ENCODE measurements at places on chromosomes 5 and 9.

DNA sequence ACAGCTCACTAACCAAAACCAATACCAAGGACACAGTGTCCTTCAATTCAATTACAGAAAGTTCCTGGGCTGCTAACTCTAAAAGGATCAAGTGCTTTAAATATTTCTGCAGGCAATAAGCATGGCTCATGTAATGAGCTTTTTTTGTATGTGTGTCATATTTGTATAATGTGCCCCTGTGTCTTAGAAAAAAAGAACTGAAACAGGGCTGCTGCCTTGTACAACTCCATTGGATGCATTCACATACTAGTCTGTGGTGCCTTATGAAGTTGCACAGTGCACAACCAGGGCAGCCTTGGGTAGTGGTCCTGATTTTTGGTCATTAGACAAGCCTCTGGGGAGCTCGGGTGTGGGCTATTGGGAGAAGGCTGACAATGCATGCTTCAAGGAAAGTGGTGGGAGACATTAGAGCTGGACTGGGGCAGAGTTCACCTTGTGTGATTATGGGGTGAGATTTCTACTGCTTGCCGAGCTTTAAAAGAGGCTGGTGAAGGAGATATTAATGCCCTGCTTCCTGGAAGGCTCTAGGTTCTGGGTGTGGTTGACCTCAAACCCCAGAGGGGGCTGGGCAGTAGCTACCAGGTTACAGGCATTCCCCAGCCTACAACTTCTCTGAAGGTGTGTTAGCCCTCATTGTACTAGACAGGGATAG lies 3.6 kb upstream of the CPEB4 start:
- DNase-seq = no peak

GRCh38 chr9:132411091-132411508 lies 1.1 kb downstream of the CFAP77 start:
- peak; percentile 85 for DNase-seq

DNA sequence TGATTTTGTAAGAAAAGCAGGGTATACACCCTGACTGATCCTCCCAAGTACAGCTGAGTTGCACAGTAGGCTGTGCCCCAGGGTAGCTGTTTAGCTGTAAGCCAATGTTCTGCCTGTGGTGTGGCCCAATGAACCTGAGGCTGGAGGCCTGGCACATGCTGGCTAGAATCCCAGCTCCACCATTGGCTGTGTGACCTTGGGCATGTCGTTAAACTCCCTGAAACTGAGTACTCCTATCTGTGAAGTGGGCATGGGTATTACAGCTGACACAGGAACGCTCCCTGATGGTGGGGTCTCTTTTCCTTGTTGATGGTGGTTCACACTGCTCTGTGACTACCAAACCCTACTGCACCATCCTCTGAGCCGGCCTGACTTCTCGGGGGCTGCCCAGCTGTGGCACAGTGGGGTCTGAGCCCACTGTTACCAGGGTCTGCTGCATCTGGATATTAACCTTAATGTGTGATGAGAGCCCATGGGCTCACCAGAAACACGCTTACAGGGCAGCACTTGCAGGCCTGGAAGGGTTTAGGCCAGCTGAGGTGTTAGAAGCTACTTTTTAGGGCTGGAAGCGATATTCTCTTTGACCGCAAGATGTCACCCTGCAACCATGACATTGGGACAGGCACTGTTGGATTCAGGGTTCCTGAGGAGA lies 7.0 kb upstream of the GADD45G start:
- peak; percentile 58 for DNase-seq

DNA sequence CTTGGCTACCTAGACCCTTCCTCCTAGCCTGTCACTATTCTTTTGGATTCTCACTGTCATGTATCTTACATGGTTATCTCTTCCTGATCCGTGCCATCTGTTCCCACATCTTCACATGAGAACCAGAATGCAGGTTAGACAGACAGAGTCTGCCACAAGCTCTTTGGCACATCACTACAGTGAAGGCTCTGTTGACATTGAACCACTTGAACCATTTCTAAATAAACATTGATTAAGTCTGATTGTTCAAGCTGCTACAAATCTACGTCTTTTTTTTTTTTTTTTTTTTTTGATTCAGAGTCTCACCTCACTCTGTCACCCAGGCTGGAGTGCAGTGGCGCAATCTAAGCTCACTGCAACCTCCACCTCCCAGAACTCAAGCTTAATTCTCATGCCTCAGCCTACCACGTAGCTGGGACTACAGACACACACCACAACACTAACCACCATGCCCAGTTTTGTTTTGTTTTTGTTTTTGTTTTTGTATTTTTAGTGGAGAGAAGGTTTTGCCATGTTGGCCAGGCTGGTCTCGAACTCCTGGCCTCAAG lies 85.1 kb upstream of the LRRTM2 start:
- no peak for DNase-seq

- DNase-seq = no peak
Observed at GRCh38 chr9:70205366-70206020, 53.3 kb upstream of the SMC5 start.

- no peak for DNase-seq
Observed at GRCh38 chr5:159817262-159818029, 98.8 kb upstream of the ADRA1B start.

GRCh38 chr5:65213921-65214525 lies 267.7 kb downstream of the ADAMTS6 start:
- no peak for DNase-seq

DNA sequence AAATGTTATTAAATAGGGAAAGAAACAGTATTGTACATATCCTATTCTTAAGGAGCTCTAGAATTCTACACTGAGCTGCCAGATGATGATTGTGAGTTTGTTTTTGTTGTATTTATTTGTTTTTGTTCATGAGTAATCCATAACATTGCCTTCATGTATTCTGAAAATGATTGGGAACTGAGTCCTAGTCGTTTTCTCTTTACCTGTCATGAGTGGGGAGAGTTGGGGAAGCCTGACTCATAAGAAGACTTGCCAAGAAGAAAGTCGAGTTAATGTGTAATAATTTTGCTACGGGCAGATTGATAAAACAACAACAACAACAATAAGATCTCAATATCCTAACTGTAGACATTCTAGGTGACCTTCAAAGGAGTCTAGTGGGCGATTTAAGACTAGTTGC lies 103.8 kb downstream of the ANKRD55 start:
- DNase-seq = no peak

DNA sequence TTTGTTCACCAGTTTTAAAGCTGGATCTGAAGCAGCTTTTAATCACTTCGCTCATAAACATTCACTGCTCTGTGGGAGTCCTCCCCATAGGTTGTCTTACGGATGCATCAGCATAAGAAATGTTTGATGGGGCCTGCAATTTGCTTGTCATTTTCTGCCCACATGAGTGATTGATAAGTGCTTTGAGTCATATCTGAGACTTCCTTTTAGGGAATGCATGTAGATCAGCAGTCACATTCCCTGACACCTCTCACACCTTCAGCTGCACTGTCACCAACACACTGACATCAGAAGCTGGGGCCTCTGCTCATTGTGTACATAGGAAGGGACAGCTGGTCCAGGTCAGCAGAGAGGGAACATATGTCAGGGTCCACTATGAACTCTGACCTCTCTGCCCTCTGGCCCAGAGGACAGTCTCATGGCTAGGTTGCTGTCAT lies 84.1 kb upstream of the SPATA31D4 start:
- DNase-seq = no peak

- DNase-seq = no peak
Observed at GRCh38 chr5:78526049-78526525, 122.5 kb downstream of the LHFPL2 start.

DNA sequence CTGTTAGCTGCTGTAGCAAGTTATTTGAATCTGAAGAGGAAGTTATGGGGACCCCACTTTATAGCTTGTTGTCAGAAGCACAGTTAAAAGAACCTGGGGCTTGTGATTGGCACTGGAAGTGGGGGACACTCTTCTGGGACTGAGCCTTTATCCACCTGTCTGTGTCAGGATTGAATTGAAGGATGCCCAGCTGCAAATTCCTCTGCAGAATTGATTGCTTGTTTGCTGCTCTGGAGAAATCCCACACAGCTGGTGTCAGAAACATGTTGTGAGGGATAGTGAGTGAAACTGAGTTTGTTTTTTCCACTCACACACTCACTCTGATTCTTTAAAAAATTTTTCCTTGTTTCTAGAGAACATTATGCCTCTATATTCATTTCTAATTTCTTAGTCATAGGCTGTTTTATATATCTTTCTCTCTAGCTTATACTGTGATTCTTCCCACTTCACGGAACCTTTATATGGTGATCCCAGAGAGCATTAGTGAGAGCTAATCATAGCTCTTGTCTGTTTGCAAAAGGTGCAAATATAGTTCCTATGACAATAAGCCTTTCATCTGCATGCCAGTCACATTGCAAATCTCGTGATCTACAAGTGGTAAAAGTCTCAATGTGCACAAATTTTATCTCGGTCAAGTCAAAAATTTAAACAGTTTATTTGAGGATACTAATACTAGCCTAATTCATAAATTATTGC lies 188.5 kb upstream of the EDIL3 start:
- no peak for DNase-seq

- DNase-seq = no peak
Observed at GRCh38 chr5:149418910-149419531, 39.9 kb upstream of the IL17B start.

DNA sequence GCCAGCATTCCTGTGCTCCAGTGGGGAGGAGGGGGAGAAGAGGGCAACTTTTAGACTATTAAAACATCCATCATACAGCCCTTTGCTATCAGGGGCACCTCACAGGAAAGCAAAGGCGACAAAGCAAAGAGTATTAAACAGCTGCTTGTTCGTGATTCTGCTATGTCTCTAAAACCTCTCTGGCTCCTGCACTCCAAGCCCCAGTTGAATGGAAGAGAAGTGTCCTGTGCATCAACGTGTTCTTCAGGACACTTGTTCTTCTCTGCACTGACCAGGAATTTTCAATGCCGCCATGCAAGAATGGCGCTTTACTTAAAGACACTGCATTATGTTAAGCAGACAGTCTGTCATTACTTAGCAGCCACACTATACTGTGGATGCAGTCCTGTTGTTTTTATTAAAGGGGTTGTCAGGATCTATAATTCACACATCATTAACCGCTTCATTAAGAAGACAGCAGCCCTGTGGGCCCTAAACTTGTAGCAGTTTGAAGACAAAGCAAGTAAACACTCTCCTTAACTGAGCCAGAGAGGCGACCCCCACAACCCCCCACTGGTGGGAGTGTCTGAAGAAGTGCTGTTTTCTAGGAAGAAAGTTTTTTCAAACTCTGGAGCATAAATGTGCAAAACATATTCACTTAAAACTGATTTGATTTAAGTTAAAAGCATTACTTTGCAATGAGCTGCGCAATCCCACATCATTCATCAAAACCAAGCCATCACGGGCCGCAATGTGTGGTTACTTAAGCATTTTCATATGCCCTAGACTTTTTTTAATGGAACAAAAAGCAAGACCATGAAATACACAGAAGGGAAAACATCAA lies 164.5 kb downstream of the ZNF608 start:
- no peak for DNase-seq

GRCh38 chr9:76255781-76256455 lies 138.3 kb downstream of the RFK start:
- DNase-seq = no peak

- no peak for DNase-seq
Observed at GRCh38 chr9:85223506-85224125, 518.1 kb downstream of the AGTPBP1 start.

GRCh38 chr9:121322037-121322736 lies 47.9 kb downstream of the STOM start:
- DNase-seq = no peak

- DNase-seq = no peak
Observed at GRCh38 chr5:61697809-61698558, 365.9 kb downstream of the ZSWIM6 start.

DNA sequence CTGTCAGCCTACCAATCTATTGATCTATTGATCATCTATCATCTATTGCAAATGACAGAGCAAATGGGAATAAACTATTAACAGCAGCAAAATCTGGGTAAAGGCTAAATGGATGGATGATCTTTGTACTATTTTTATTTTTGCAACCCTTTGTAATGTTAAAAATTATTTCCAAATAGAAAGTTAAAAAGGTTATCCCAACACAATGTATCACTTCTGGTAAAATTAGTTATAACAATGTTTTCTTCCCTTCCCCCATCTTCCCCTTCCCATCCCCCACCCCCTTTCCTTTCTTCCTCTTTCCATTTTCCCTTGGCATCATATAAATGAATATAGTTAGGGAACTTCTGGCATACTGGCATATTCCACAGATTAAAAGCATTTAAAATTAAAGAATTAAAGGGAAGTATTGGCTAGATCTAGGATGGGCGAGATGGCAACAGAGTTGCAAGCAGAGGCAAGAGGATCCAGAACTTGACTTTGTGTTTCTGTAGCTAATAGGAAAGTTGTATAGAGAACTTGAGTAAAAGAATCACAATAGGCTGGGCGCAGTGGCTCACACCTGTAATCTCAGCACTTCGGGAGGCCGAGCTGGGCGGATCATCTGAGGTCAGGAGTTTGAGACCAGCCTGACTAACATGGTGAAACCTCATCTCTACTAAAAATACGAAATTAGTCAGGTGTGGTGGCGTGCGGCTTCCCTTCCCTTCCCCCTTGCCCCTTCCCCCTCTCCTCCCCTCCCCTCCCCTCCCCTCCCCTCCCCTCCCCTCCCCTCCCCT lies 66.6 kb upstream of the TAF11L2 start:
- DNase-seq = no peak

Data from activated CD8-positive, alpha-beta memory T cell treated with anti-CD3 and anti-CD28 coated beads, Interleukin-2, amount 50 U/mL, for 48 hours (primary cell).